ENCODE measurements at places on chromosomes 2 and 18.

- DNase-seq: no peak
Measured at GRCh38 chr2:23384551-23385343, at the start of gene KLHL29. Gene KLHL29 (plus strand): TSS chr2:23385179. CDS start chr2:23562197, 177,018 bp downstream.

- no peak for DNase-seq
Measured at GRCh38 chr2:147663962-147664361, 180.9 kb upstream of the ACVR2A start.

GRCh38 chr2:239114616-239115265, 266.9 kb downstream of the TWIST2 start:
- no peak for DNase-seq

- no peak for DNase-seq
Measured at GRCh38 chr2:48529194-48529593, 760 bp upstream of the STON1 start.

DNA sequence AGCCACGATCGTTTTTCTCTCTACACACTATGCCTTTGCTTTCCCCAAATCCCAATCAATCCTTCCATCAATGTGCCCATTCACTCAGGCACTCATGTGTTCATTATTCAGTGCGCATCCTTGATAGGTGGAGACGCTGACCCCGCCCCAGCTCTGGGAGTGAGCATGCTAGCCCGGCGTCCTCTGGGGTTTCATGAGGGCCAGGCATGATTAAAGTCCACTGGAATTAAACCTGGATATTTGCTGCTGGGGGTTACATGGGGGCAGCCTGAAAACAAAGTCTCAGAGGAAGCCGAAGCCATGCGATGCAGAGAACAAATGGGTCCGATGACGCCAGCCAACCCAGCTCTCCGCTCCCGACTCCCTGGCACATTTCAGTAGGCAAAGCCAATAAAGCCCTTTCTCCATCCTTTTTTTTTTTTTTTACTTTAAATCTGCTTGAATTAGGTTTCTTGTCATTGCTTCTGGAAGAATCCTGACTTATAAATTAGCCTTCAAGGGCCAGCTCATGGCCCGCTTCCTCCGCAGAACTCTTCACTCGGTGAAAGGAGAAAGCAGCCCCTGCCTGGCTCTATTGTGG, 316.4 kb upstream of the ID2 start:
- no peak for DNase-seq

DNA sequence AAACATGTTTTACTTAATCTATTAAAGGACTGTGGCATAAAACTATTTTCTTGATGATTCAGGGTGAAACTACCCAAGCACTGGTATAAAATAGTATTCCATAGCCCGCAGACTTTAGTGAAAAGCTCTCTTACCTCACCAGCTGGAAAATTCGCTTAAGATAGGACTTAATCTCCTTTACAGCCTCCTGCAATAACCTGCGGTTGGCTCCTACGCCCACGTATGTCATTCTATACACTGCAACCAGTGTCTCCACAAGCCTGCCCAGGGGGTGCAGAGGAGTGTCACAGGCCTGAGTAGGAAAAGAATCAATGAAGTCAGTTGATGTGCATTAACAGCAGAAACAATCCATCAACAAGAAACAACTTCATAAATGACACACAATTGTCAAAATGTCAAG, 11.3 kb upstream of the MPP4 start:
- no peak for DNase-seq

DNA sequence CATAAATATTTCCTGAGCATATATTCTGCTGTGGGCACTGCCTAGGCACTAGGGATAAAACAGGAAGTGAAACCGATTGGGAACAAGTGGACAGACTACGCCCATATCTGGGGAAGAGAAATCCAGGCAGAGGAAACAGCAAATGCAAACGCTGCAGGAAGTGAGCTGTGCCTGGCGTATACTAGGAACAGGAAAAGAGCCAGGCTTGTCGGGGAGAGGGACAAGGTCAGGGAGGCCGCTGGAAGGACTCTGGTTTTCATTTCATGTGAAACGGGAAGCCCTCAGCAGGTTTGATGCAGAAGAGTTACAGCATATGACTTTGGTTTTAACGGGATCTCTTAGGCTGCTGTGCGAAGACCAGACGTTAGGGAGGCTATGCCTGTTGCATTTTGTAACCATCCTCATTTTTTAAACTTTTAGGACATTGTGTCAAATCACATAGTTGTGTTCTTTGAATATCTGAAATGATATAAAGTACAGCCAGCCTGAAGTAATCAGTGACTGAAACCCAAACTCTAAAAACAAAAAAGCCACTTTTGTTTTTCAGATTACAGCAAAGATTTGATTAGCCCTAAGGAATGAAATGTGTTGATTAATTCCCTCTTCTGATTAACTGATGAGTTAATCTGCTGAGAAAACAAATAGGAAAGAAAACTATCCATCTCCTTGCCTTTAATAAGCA, 110.2 kb upstream of the PIEZO2 start:
- DNase-seq: no peak

DNA sequence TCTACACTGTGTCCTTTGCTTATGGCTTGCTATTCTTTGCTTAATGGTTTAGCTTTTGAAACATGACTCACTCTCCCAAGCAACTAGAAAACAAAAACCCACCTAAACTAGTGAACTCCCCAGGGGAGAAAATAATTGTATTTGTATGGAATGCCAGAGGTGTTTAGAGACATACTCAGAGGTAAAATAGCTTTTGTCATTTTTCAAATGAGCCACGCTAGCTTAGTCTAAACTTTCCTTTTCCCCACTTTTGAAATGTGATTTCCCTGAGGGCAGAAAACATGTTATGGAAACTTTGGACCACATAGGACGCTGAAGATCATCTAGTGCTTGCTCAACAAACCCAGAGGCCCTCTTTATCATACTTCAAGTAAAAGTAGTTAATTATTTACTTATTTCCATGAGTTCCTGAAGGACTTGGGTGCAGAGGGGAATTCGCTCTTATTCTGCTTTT, 16.5 kb upstream of the CYTIP start:
- no peak for DNase-seq

DNA sequence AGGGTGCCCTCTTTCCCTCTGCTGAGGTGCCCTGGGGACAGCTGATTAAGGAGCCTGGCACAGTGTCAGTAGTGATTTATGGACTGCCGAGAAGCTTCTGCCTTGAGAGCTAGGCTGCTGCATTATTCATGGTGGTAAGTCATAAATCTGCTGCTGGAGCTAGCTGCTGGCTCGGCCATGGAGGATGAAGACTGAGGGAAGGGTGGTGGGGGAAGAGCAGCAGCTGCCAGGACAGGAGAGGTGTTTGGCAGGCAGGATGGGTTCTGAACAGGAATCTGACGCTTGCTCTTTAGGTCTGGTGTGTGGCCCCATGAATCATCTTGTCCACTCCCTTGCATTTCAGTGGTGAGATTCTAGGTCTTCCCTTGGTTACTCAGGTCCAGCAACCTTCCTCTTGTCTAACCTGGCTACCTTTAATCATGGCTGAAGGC, 296.3 kb downstream of the DYSF start:
- DNase-seq: peak; percentile 69

- DNase-seq: peak; percentile 69
Measured at GRCh38 chr2:85111819-85112281, 21.3 kb upstream of the TCF7L1 start.
